Activated T-cell treated with anti-CD3 and anti-CD28 coated beads for 24 hours (primary cell): ENCODE measurements at places on chromosomes 16 and 17.

GRCh38 chr16:2835638-2836493 is 5.8 kb downstream of the ZG16B start:
- DNase-seq, result no peak

GRCh38 chr16:65658349-65658748 is 536.5 kb upstream of the CDH11 start:
- no peak for DNase-seq

DNA sequence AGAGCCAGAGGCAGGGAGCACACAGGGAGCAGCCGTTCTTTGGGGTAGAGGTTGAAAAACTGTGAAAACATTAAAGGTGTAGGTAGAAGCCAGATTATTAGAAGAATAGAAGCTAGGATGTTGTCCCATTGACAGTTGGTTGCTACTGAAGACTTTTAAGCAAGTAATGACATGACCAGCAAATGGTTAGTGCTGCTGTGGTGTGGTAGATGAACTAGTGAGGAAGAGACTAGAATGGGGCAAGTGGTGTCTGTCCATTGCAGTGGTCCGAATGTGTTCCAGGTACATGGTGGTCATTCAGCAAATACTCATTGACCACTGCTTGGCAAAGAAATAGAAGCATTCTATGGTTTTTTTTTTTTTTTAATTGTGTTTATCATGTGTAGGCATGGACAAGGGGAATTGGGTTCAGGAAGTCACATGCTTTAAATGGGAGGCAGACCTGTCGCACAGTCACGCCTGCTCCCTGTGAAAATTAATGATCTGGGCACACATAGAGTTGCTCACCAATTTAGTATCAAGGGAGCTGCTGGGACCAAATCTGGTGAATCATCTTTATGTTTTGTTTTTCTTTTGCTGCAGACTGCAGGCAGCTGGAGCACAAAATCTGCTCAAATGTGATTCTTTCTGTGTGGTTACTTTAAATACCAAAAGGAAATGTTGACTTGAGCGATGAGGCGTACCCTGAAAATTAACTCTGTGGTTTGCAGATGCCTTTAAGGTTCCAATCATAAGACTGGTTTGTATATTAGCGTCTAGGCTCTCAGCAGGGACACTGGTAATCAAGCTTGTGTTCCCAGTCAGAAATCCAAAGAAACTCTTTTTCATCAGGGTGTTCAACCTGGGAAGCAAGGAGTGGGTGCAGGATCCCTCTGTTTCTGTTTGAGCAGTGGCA is 30.7 kb downstream of the YPEL2 start:
- peak; percentile 42 for DNase-seq

- no peak for DNase-seq
These were observed 37.0 kb downstream of the STXBP4 start for GRCh38 chr17:55005520-55005919.

- DNase-seq, result peak; percentile 30
These were observed 23.6 kb upstream of the ABR start for GRCh38 chr17:1203111-1203966.
